EL (cell line): ENCODE measurements at places on chromosomes 1 and 21.

DNA sequence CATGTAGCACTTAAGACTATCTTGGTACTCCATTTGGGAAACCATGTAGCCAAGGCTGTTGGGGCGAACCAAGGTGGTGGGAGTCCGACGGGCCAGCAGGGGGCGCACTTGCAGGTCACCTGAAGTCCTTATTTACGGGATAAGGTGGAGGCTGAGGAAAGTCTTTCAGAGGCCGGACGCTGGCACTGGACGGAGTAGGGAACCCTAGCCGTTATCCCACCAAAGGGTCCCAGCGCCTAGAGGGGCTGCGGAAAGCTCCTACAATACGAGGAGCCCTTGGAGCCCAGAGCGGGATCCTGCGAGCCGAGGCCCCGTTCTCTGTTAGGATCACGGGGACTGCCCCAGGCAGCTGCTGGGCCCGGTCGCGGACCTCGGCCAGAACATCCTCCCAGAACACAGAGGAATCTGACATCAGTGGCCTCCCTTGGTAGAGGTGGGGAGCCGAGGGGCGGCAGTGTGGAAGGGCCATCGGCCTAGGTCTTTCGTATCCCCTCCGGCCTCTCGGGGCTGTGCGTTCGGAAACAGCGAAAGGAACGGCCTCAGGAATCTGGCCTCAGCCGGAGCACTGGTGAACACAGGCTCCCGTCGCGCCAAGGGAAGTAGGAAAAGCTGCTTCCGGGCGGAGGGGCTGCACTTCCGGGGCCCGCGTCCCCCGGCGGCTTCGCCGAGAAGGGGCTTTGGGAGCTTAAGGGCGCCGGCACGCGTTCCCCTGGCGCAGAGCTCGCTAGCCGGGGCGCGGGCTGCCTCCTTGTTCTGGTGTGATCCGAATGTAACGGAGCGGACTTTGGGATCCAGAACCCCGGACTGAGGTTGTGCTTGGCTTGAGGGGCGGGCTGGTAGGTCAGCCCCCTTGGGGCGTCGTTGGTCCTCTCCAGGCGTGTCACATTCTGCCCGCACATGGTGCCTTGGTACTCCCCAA lies 29.9 kb upstream of the RPTN start:
- peak; percentile 62 for DNase-seq

GRCh38 chr1:178581351-178582303 lies 68.7 kb downstream of the TEX35 start:
- no peak for DNase-seq

GRCh38 chr1:58979086-58979485 lies 195.2 kb upstream of the JUN start:
- DNase-seq: no peak

- DNase-seq: peak; percentile 11
Observed at GRCh38 chr1:78472851-78473496, 17.8 kb upstream of the PTGFR start.

GRCh38 chr1:8133190-8133589 lies 107.1 kb upstream of the ERRFI1 start:
- DNase-seq: peak; percentile 45

DNA sequence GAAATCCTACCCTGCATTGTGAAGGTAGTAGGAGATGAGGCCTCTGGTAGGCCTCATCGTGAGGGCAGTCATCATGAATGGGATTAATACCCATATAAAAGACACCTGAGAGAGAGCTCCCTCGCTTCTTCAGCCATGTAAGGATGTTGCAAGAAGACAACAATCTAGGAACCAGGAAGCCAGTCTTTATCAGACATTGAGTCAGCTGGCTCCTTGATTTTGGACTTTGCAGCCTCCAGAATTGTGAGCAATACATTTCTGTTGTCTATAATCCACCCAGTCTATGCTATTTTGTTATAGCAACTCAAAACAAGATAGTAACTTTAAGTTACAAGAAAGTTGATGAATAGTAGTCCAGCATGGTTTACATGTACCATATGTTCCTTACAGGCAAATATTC lies 208.5 kb downstream of the KCNT2 start:
- no peak for DNase-seq
